ENCODE measurements at places on chromosomes 11 and 22.

DNA sequence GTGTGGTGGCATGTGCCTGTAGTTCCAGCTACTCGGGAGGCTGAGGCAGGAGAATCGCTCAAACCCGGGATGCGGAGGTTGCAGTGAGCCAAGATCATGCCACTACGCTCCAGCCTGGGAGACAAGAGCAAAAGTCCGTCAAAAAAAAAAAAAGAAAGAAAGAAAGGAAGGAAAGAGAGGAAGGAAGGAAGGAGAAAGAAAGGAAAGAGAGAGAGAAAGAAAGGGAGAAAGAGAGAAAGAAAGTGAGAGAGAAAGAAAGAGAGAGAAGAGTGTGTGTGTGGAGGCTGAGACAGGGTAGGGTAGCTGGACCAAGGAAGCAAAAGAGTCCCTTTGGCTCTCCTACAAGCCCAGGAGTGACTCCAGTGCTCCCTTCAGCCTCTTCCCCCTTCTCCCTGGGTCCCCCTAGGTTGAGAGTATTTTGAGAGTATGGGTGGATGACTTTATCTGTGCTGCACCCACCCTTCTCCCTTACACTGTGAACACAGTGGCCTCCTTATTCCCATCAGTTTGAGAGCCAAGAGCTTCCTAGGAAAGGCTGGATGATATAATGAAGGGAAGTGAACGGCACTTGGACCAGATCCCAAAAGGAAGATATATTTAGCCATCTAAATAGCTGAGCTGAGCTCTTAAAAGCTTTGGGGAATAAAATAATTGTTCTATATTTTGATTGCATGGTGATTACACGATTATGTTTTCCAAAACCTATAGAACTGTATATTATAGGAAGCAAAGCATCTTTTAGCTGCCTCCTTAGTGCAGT, 9.5 kb upstream of the DENND5A start:
- no peak for DNase-seq

DNA sequence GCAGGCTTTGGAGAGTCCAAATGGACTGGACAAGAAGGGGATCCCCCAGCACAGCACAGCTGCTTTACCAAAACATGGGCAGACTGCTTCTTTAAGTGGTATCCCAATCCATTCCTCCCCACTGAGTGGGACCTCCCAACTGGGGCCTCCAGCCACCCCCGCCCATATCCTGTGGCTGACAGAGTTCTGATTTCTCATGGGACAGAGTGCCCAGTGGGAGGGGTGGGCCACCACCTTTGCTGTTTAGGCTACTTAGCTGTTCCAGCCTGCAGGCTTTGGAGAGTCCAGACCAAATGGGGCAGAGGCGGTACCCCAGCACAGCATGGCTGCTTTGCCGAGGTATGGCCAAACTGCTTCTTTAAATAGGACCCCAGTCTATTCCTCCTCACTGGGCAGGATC, 26.9 kb upstream of the DEUP1 start:
- no peak for DNase-seq

GRCh38 chr11:107427569-107428180, 29.9 kb downstream of the CWF19L2 start:
- no peak for DNase-seq

DNA sequence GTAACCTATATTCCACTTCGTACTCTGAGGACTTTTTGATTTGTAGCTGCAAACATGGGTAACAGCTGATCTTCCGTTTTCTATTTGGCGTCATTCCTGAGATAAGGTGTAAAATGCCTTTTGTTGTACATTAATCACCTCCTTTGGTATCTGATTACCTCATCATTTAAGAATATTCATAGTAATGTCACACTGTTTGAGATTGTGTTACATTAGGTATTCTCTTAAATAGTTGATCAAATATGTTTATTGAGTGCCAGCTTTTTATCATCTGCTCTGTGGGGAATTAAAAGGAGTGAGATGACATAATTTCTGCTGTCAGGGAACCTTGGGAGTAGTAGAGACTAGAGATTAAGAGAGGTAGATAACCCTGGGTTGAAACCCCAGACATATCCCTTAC, 5.9 kb downstream of the NCAM1 start:
- no peak for DNase-seq

DNA sequence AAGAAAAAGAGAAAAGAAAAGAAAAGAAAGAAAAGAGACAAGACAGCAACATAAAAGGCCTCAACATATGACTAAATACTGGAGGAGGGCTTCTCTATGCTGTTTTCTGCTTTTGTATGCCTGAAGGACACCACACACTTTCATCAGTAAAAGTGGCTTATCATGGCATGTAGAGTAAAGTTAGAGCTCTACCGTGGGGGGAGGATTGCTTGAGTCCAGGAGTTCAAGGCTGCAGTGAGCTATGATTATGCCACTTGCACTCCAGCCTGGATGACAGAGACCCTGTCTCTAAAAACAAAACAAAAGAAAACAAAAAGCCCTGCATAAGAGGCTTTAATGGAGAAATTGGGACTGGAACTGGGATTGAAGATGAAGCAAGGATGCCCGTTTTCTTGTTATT, 5.7 kb downstream of the PTS start:
- DNase-seq = no peak

GRCh38 chr11:60118338-60118737, 29.9 kb downstream of the MS4A2 start:
- DNase-seq = no peak

GRCh38 chr11:21323617-21324016, 654.2 kb downstream of the NELL1 start:
- DNase-seq = no peak

- no peak for DNase-seq
Observed at GRCh38 chr11:121485216-121485615, 32.4 kb upstream of the SORL1-AS1 start.

- no peak for DNase-seq
Observed at GRCh38 chr11:64556721-64557250, 34.2 kb upstream of the SLC22A12 start.

GRCh38 chr11:1839924-1840779, 1.4 kb downstream of the TNNI2 start:
- DNase-seq = no peak
